ENCODE measurements at places on chromosomes 5 and 9.

- DNase-seq = peak; percentile 46
Observed at GRCh38 chr5:154385236-154385512, 60.6 kb upstream of the SAP30L start.

DNA sequence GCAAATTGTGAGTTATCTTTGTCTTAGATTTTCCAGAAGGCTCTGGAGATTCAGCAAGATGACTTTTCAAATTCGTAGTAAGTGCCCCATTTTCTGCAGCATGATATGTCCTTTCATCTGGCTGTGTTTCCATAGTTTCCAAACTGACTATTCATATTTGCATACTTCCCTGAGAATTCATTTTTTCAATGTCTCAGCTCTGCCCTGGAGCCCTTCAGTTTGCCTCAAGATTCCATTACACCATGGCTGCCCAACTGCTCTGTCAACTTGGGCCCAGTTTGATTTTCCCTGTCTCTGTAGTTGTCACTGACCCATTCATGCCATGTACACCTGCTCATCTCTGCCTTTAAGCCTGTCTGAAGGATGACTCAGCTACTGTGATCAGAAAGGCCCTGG lies 94.2 kb upstream of the RUSC2 start:
- no peak for DNase-seq

DNA sequence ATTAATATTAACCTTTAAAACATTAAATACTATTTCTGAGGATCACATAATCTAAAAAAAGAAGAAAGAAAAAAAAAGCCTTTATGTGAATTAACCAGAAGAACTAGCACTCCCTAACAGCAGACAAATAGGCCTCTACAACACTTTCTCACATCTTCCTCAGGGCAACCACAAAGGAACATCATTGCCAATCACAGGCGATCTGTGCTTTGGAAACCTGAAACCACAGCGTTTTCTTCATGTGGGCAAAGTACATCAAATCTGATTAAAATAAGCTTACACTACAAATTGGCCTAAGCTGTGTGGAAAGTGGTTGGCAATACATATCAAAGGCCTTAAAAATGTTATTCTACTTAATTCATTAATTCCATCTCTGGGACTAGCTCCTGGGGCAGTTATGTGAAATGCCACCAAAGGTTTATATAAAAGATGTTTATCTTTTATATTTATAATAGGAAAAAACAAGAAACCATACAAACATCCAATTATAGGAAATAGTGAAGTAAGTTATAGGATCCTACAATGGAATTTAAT lies 184.8 kb upstream of the TBCA start:
- DNase-seq = no peak

- no peak for DNase-seq
Observed at GRCh38 chr5:31783086-31783645, 144.2 kb downstream of the PDZD2 start.

- peak; percentile 19 for DNase-seq
Observed at GRCh38 chr5:111063709-111064322, 7.7 kb upstream of the TSLP start.

DNA sequence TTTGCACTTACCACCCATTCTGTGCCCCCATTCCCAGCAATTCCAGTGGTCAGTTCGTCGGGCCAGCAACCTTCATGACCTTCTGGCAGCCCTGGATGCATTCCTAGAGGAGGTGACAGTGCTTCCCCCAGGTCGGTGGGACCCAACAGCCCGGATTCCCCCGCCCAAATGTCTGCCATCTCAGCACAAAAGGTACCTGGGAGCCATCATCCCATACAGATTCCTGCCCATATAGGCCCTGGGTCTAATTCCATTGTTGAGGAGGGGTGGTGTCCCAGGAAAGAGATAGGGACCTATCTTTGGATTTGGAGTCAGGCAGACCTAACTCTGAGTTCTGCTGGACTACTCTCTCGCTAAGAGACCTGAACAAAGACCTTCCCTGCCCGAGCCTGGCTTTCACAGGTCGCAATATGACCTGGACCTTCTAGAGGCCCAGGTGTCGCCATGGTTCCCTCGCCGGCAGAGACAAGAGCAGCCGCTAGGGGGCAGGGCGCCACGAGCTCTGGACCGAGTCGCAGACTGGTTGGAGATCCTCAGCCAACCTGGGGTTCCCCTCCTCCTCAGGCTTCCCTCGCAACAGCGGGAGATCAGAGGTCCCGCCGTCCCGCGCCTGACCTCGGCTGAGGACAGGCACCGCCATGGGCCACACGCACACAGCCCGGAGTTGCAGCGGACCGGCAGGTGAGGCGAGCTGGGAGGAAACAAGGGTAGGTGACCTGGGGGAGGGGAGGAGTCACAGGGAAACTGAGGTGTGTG lies 3.1 kb downstream of the SLC4A9 start:
- peak; percentile 70 for DNase-seq
